Stimulated activated effector memory CD8-positive, alpha-beta T cell treated with anti-CD3 and anti-CD28 coated beads, Interleukin-12 subunit alpha, Interleukin-12 subunit beta, amount 100 ng/mL, for 72 hours (primary cell): ENCODE measurements at places on chromosomes 6 and 20.

DNA sequence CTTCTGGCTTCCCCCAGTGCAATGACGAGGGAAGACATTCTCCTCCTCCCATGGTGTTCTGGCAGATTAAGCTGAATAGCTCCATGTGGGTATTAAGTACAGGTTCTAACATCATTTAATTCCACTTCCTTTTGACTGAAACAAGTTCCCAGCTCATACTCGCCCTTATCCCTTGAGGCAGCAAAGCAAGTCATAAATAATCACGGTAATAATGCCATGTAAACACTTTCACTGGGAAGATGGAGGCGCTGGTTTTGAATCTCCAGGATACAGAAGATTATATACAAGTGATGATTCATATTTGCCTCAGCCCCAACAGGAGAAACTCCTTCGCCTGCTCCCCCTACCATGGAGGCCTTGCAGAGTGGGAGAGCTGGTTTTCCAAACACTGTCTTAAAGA, 141.3 kb downstream of the PXDC1 start:
- DNase-seq: no peak

GRCh38 chr20:12394786-12395185, 477.1 kb downstream of the BTBD3 start:
- DNase-seq: no peak

- no peak for DNase-seq
Observed at GRCh38 chr6:43823390-43823789, 53.4 kb downstream of the VEGFA start.

DNA sequence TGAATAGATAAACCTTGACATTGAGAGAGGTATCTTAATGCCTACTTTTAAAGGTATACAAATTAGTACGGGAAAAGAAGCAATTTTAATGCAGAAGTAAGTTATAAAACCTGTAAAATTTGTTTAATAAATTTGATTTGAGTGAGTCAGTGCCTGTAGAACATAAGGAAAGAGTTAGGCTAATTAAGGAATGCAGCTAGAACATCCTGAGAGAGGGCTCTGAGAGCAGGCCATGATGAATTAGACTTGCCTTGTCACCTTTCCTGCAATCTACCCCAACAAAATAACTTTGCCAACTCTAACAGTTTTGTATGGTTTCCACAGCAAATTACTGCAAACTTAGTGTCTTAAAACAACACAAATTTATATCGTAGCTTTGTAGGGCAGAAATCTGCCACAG, 700.8 kb downstream of the RFPL4B start:
- DNase-seq: no peak

GRCh38 chr6:12884983-12885382, 168.4 kb downstream of the PHACTR1 start:
- DNase-seq: no peak

DNA sequence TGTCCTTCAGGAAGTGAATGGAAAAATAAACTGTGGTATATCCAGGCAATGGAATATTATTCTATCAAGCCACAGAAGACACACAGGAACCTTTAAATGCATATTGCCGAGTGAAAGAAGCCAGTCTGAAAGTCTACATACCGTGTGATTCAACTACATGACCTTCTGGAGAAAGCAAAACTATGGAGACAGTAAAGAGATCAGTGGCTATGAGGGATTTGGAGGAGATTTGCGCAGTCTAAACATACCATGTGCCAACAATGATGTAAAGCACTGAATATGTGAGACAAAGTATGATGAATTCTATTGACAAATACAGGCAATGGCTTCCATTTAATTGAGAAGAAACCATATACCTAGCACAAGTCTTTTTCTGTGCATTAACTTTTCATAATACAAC, 518.3 kb upstream of the ZNF337 start:
- DNase-seq: no peak

DNA sequence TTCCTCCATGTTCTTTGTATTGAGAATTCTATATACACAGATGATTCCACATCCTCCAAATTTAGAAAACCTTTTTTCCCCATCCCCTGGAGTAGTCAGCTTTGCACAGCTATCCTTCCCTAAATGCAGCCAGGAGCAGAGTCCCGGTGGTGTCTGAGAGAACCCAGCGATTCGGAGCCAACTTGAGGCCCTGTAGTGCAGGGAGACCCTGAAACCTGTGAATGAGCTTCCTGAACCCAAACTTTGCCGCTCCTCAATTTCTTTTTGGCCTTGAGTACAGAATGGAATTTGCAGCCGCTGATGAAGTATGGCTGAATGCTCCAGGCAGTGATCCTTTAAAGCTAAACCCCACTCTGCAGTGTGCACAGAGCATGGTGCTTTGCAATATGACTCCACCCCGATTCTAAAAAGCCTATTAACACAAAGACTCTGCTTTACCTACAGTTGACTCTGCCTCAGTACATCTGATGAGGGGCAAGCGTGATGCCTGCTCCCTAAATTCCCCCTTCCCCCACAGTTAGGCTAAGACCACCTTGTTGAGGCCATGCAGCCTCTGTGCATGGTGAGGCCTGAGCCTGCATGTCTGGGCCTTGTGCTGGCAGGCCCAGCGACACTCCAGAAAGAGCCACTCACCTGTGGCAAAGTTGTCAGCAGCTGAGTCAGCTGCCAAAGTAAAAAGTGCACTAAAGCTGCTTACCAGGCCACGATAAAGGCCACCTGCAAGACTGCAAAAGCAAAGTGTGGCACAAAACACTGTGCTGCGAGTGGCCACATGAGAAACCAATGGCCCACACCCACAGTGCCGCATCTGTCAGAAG, 82.1 kb downstream of the PLEKHG1 start:
- no peak for DNase-seq

- DNase-seq: no peak
Observed at GRCh38 chr20:5674176-5674660, 76.0 kb upstream of the SHLD1 start.

GRCh38 chr6:106964954-106965353, 9.6 kb downstream of the CD24 start:
- DNase-seq: no peak

- no peak for DNase-seq
Observed at GRCh38 chr20:47295129-47295813, 61.2 kb downstream of the ZMYND8 start.

GRCh38 chr6:16438718-16439591, 200.6 kb downstream of the GMPR start:
- DNase-seq: no peak

GRCh38 chr20:59182401-59183044, 18.9 kb downstream of the ZNF831 start:
- no peak for DNase-seq

- no peak for DNase-seq
Observed at GRCh38 chr6:130778946-130779657, 48.1 kb upstream of the SMLR1 start.

- no peak for DNase-seq
Observed at GRCh38 chr20:63794614-63795013, 36.5 kb downstream of the ZBTB46 start.

- DNase-seq: no peak
Observed at GRCh38 chr6:160031442-160031841, 62.6 kb downstream of the IGF2R start.

- DNase-seq: no peak
Observed at GRCh38 chr6:166296035-166296883, 11.9 kb downstream of the PRR18 start.

GRCh38 chr6:10425975-10426780, 11.3 kb upstream of the TFAP2A start:
- DNase-seq: no peak

DNA sequence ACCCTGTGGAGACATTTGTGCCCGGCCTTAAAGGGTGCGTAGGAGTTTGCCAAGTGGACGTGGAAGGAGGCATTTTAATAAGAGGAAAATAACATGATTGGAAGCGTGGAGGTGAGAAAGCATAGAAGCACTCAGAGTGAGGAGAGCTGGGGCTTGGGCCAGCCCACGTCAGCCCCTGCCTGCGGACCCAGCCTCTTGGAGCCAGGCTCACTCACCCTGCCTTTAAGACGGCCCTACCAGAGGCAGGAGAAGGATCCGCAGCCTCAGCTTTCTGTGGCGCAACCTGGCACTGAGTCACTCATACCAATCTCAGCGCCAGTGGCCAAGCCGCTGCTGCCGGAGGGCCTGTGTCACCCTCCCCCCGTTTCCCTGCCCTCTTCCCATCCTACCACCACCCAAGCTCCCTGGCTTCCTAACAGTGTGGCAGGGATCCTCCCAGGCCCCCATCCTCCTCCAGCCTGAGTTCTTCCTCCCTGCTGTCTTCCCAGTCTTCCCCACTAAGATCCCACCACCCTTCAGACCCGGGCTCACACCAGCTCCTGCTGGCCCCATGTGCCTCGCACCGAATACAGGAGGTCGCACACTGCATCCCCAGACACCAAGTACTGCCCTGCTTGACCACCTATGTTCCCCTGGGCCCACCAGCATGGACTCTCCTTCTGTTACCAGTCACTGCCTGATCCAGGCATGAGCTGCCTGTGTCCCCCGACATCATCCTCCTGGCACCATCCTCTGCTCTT, 285.2 kb downstream of the UST start:
- DNase-seq: peak; percentile 50

GRCh38 chr6:147733686-147734085, 225.2 kb downstream of the SAMD5 start:
- no peak for DNase-seq

DNA sequence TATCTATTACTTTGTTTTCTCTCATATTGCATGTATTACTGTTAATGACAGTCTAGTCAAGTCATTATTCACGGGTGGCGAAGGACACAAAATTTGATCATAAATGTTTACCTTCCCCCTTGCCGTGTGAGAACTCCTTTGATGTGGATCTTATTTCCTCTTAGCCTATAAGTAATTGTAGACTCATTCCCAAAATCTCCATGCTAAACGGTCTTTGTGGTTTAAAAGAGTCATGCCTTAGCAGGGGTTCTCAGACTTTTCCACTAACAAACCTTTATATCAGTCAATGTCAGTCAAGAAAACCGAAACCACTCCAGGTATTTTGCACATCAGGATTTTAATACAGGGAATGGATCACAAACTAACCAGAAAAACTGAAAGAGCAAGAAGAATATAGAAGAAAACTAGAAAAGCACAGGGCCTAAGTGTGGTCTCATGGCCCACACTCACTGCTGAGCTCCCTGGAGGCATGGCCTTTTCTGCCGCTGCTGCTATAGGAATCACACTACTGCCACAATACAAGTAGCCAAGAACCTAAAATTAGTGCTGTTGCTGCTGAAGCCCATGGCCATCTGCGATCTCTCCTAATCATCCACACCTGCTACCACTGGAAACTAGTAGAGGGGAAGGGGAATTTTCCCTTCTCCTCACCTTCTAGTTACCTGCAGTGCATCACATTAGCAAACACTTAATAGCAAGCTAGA, 186.0 kb upstream of the POU3F2 start:
- no peak for DNase-seq

DNA sequence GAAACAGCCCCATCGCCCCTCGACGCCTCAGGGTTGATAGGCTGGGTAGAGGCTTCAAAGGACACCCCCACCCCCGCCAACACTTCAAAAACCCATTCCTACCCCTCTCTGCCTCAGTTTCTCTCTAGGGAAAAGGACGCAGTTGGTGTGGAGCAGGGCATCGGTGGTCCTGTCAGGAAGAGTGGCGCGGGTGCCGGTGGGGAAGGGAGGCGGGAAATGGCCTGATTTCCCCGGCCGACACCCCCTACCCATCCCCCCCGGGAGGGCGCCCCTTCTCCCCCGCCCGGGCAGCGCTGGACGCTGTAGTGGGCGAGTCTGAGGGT, 367 bp downstream of the NRSN2 start:
- no peak for DNase-seq

DNA sequence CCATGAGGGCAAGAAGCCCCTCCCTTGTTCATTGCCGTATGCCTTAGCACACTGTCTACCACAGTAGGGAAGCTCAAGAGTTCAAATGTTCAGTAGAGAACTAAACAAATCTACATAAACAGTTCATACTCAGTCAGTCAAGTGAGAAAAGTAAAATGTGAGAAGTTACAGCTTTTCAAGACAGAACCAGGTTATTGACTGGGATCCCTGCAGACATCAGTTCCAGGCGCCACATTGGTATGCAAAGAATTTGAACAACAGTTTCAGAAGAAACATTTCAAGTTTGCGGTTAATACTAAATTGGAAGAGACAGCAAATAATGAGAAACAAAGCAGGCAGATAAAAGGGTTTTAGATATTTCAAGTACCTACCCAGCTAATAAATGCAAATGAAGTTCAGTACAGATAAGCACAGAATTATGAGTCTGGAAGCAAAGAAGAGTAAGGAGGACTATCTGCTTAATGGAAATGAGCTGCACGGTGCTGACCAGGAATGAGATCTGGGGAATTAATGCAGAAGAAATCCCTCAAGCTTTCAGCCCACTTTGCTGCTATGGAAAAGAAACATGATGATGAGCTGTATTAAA, 246.2 kb downstream of the HACE1 start:
- no peak for DNase-seq

GRCh38 chr6:170024940-170025339, 265.9 kb downstream of the DLL1 start:
- DNase-seq: no peak

- no peak for DNase-seq
Observed at GRCh38 chr6:36925809-36926208, 28.7 kb upstream of the PI16 start.

- DNase-seq: no peak
Observed at GRCh38 chr6:15796844-15797243, 134.0 kb upstream of the DTNBP1 start.

GRCh38 chr6:144515761-144516160, 230.6 kb downstream of the UTRN start:
- no peak for DNase-seq

GRCh38 chr6:33118525-33119123, 42.8 kb downstream of the HLA-DPB1 start:
- no peak for DNase-seq

GRCh38 chr6:22056398-22056797, 240.4 kb downstream of the PRL start:
- no peak for DNase-seq

DNA sequence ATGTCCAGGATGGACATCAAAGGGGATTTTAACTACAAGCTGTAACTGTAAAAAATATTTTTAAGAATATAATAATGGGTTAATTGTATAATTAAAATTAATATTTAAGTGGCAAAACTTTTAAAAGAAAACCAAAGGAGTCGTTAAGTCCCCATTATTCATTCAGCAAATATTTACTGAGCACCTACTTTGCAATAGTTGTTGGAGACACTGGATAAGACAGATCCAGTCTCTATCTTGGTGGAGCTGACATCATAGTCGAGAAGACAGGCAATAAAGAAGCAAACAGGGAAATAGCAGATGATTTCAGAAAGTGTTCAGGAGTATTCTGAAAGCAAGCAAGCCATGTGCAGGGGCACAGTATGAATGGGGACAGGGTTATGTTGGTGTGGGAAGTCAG, 137.0 kb downstream of the CEBPB start:
- DNase-seq: no peak

DNA sequence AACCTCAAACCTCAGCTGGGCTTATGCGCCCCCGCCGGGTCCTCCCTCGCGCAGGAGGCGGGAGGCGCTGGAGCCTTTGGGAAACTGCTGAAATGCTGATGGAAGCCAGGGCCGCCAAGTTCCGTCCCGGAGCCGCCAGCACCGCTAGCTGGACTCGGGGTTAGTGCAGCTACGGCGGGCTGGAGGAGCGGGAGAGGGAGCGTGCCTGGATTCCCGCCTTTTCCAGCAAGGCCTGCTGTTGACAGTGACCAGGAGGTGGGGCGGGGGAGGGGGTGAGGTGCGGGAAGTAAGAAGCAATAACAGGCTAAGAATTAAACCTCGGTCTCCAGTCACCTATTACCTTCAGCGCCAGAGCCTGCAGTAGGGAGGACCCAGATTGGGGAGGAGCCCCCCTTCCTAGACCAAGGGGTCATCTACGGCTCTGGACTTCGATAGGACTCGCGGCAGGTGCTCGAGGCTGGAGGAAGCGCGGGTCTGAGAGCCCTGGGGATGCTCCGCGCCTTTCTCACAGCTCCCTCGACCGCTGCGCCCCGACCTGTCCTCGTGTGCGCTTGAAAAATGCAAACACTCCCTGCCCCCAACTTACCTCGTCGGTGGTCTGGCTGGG, 20.5 kb downstream of the COL9A1 start:
- DNase-seq: no peak
